ENCODE measurements at places on chromosomes 6 and 20. TPM values are rescaled to one million over a fixed set of nuclear protein-coding genes. Genes with fewer than 3 reads are reported as not detected.

Gene SIRPA
- total RNA-seq: 20.2 TPM

Gene COL10A1
- not detected for total RNA-seq

Gene SLC35F1
- total RNA-seq: not detected

Gene VNN1
- total RNA-seq: not detected

Gene AVP
- not detected for total RNA-seq

Data from thoracic aorta endothelial cell (primary cell).